ENCODE measurements at places on chromosomes 12 and 14.

DNA sequence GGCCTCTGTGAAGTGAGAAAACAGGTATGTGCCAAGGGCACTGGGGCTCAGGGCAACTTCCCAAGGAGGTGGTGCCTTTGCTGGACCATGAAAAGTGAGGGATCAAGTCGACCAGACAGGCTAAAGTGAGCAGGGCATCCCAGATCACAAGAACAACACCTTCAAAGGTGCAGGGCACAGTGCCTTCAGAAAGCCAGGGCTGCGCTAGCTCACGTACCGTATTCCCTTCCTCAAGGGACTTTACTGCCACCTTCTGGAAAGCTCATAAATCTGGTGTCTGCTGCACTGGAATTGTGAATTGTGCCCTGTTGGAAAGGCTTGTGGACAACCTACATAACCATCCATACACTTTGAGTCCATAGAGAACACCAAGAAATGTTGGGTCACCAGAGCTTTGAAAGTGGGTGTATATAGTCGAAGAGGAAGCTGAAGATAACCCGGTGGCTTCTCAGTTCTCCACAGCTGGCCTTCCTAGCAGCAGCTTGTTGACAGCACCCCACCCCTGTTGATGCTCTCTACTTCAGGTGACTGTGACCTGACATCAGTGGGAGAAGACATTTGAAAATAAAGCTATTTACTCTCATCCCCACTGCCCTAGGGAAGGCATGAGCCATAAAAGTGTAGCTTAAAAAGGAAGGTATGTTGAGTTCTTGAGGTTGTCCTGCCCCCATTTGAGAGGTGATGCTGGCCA lies 24.5 kb downstream of the FIGNL2 start:
- DNase-seq = no peak

- no peak for DNase-seq
Measured at GRCh38 chr14:77203611-77204458, 22.2 kb downstream of the TMEM63C start.

- DNase-seq = no peak
Measured at GRCh38 chr14:63209160-63209559, 4.9 kb downstream of the RHOJ start.

GRCh38 chr14:86756521-86757190 lies 1226.7 kb downstream of the FLRT2 start:
- no peak for DNase-seq

DNA sequence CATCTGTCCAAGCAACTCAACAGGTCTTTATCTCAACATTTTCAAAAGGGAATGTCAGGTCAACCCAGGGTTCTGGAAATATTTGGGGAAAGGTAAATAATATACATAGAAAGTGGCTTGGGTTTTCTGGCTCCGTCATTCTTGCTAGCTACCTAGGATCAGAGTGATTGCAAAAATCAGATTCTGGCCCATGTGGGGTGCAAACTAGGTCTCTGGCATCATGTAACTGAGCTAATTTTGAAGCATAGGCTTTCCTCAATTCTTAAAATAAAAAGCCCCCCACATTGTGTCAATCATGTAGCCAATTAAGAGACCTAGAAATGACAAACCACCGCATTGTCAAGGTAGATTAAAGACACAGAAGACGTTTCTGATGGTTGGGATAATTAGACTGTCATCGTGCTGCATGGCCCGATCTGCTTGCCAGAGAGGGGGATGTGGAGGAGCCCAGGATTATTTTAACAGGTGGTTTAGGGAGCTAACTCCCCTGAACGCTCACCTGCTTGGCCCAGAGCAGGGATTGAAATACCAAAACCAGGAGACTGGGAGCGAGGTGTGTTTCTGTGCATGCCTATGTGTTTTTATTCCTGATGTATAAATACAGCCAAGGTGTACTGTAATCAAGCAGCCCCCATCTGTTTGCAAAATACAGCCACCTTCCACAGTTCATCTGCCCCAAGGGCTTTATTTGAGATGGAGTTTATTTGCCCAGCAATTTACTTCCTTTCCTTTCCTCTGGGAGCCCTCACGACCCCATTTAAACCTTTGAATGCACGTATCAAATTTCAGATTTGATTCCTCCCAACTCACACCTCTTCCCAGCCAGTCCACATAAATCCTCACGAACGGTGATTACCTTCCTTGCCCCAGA lies 189.5 kb downstream of the TTC8 start:
- DNase-seq = no peak

DNA sequence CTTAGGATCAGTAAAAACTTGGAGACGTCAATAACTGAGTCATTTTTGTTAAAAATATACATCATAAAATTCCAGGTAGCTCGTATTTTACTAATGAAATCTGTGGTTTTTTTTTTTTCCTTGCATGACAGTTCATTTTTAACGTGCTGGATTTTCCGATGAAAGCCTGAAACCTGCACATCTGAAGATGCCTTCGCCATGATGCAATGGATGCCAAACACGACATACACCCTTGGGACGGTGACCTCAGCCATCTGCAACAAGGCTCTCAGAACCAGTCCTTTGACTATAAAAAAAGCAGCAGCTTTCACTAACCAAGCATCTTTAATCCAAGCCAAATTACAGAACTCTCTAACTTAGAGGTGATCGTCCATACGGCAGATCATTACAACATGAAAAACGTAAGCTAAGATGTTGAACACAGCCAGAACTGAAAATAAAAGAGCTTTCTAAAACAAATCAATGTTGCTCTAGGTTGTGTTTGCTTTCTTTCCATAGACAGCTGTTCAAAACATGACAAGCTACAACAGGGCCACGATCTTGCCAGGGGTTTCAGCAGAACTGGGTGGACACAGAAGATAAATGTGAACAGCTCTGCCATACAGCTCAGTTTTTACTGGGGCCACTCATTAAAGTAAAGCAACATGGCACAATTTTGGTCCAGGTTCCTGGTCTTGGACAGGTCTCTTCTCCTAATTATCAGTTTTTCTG lies 7.8 kb downstream of the NIN start:
- no peak for DNase-seq

DNA sequence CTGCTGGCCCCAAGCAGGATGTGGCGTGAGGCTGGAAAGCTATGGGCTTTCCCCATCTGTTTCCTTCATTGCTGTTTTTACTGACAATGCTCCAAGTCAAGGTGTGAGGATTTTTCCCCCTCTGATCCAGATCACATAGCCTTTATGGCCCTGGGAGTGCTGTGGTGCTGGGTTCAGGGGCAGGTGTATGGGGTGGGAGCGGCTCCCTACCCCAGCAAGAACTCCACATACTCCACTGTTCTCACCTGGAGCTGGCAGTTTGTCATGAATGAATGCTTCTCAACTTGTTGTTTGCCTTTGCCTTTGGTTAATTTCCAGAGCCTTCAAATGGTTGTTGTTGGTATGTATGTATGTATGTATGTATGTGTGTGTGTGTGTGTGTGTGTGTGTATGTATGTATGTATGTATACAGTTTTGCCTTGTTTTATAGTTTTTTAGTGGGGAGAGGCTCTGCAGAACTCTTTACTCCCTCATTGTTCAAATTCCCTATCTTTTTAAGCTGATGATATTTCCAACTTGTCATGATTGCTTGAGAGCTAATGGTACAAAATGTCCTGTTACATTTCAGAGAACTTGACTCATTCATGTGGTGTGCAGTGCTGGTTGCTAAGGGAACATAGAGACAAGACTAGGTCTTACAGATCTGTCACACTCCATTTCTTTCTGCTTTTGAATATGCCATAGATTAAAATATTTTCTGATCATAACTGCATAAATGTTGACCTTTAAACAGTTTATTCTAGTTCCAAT lies 36.6 kb upstream of the ASPG start:
- no peak for DNase-seq

DNA sequence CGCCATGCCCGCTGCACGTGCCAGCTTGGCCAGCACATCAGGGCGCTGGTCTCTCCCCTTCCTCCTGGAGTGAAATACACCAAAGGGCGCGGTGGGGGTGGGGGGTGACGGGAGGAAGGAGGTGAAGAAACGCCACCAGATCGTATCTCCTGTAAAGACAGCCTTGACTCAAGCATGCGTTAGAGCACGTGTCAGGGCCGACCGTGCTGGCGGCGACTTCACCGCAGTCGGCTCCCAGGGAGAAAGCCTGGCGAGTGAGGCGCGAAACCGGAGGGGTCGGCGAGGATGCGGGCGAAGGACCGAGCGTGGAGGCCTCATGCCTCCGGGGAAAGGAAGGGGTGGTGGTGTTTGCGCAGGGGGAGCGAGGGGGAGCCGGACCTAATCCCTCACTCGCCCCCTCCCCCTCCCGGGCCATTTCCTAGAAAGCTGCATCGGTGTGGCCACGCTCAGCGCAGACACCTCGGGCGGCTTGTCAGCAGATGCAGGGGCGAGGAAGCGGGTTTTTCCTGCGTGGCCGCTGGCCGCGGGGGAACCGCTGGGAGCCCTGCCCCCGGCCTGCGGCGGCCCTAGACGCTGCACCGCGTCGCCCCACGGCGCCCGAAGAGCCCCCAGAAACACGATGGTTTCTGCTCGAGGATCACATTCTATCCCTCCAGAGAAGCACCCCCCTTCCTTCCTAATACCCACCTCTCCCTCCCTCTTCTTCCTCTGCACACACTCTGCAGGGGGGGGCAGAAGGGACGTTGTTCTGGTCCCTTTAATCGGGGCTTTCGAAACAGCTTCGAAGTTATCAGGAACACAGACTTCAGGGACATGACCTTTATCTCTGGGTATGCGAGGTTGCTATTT lies 914 bp upstream of the CCND2 start:
- DNase-seq = no peak

DNA sequence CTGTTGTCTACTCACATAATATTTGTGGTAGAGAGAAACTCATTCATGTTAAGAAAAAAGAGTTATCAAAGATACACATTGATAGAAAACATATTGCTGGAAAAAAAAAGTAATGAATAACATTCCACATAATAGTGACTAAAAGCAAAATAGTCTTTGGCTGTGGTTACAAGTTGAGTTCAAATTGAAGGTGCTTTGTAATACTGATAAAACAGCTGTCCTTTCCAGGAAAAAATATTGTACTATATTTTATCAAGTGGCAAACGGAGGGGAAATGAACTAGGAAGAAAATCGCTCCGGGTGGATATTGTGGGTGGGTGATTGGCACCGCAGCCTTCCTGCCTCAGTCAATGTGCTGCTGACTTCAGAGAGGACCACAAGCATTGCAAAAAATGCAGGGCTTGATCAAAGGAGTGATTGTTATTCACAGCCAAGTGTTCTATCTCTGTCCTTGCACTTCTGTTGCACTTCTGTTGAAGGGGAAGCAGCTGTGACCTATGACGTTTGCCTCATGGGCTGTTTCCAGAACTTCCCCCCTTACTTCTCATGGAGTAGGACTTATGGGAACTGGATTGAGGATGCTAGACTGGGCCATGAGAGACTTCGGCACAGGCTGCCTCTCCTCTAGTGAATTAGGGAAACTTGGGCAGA lies 114.4 kb downstream of the VRK1 start:
- no peak for DNase-seq

GRCh38 chr12:55068416-55069010 lies 48.7 kb downstream of the NEUROD4 start:
- DNase-seq = no peak

DNA sequence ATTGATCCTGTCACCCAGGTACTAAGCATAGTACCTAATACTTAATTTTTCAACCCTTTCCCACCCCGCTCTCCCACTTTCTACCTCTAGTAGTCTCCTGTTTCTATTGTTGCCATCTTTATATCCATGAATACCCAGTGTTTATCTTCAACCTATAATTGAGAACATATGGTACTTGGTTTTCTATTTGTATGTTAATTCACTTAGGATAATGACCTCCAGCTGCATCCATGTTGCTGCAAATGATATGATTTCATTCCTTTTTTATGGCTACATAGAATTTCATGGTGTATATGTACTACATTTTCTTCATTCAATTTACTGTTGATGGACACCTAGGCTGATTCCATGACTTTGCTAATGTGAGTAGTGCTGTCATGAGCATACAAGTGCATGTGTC lies 547.3 kb upstream of the NOVA1 start:
- no peak for DNase-seq

DNA sequence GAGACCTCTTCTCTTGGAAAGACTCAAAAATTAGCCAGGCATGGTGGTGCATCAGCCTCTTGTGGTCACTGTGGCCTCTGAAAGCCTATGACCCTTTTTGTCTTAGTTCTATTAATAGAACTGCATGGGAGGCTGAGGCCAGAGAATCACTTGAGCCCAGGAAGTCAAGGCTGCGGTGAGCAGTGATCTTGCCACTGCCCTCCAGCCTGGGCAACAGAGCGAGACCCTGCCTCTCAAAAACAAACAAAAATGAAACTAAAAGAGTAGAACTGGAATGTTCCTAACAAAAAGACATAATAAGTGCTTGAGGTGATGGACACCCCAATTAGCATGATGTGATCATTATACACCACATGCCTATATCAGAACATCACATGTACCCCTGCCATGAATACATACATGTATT lies 197.0 kb upstream of the EEA1 start:
- no peak for DNase-seq

Data from cortex of kidney (tissue), 1 donor.